GM20000 (cell line): ENCODE measurements at places on chromosomes 1 and 21.

- no peak for DNase-seq
Measured at GRCh38 chr1:231683439-231684165, 57.0 kb downstream of the DISC1 start.

DNA sequence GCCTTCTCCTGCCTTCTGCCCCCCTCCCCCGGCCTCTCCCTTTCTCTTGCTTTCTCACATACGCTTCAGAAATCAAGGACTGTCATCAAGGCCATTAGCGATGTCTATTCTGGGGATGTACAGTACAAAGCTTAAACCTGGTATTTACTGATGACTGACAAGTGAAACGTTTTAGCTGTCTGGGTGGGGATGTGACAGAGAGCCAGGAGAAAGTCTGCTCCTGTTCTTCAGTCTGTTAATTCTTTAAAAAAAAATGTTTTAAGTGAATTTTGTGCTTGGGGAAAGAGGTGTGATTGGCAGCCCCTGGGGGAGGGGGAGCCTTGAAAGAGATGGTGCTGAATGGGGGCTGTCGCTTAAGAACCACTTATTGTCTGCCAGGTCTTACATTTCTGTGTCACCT lies 283.0 kb upstream of the PLXNA2 start:
- no peak for DNase-seq

- no peak for DNase-seq
Measured at GRCh38 chr1:204295671-204296070, 64.1 kb downstream of the PLEKHA6 start.

DNA sequence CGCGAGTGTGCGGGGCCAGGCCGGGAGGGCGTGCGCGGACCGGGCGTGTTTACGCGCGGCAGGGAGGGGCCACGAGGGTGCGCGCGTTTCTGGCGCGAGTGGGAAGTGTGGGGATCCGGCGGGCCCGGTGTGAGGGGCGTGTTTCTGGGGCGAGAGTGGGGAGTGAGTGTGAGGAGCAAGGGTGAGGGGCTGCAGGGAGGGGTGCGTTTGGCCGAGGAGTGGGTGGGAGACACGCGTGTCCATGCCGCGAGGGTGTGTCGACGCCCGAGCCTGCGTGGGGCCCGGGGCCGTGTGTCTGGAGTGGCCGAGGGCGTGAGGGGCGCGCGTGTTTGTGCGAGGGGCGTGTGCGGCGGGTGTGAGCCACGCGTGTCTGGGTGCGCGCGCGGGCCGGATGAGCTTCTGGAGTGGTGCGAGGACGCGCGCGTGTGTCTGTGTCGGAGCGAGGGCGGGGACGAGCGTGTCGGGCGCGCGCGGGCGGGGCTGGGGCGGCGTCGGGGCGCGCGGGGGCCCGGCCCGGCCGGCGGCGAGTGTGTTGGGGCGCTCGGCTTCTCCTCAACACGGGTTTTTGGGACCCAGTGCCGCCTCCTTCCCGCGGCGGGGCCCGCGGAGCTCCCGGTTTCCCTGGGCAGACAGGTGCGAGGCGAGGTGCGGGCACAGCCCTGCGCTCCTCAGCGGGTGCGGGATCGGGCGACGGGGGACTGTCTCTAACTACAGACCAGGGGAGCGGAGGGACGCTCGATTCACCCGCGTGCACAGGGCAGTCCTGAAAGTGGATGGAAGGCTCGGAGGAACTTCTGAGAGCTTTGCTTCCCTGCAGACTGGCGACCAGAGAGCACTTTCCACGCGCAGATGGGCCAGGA lies 65.8 kb upstream of the VAMP3 start:
- no peak for DNase-seq

GRCh38 chr1:32650248-32650751 lies at the start of gene ZBTB8OS:
Gene ZBTB8OS, minus strand, starts transcription at chr1:32650550. Its CDS starts 21 bp downstream, at chr1:32650529.
- DNase-seq = peak; percentile 87
